ENCODE measurements at places on chromosomes 4 and X. TPM values are rescaled to one million over a fixed set of nuclear protein-coding genes. Genes with fewer than 3 reads are reported as not detected.

DNA sequence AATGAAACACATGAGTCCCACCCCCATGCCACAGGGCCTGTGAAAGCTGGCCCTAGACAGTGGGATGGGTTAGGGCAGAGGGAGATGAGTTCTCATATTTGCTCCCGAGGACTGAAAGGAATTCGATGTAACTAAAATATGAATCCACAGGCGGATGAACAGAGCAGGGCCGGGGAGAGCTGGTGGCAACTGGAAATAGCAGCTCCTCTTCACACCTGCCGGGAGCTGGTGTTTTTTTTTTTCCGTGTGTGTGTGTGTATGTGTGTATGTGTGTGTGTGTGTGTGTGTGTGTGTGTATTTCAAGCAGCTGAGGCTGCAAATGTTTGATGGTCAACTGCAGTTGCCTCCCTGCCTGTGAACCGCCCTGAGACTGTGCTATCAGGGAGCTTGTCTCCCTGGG lies 115.1 kb upstream of the PSAPL1 start:
- no peak for DNase-seq

GRCh38 chr4:107468812-107469211 lies 251.2 kb downstream of the PAPSS1 start:
- DNase-seq: no peak

Gene MAGEA2B
- not detected for polyA plus RNA-seq

Gene PRRG3
- polyA plus RNA-seq: not detected

Gene TMPRSS11F
- 0.05 TPM for polyA plus RNA-seq

Gene MTNR1A
- polyA plus RNA-seq: 0.16 TPM
